Psoas muscle (tissue), 8 donors: ENCODE measurements at places on chromosomes 3 and 15. TPM values are rescaled to one million over a fixed set of nuclear protein-coding genes. Genes with fewer than 3 reads are reported as not detected.
A peak's percentile ranks its signal among the peaks of the same experiment; 100 is the strongest.

Gene RLBP1
- polyA plus RNA-seq = not detected

Gene SCN11A
- 0.03 TPM for polyA plus RNA-seq

GRCh38 chr3:108312656-108313055 is 16.3 kb downstream of the HHLA2 start:
- no peaks in the 10 kb centered on the region for H3K36me3 ChIP-seq
- no peaks in the 10 kb centered on the region for H3K4me1 ChIP-seq
- H3K27ac ChIP-seq = no peak overlapping the region
- no peak overlapping the region for H3K4me3 ChIP-seq
- H3K27me3 ChIP-seq = no peaks in the 10 kb centered on the region
- DNase-seq = no peak

- H3K4me1 ChIP-seq = no peaks in the 10 kb centered on the region
- peak; percentile 70 for DNase-seq
- no peak overlapping the region for H3K4me3 ChIP-seq
- H3K27me3 ChIP-seq = no peaks in the 10 kb centered on the region
Measured at GRCh38 chr3:14791343-14791945, 27.3 kb upstream of the FGD5 start.

DNA sequence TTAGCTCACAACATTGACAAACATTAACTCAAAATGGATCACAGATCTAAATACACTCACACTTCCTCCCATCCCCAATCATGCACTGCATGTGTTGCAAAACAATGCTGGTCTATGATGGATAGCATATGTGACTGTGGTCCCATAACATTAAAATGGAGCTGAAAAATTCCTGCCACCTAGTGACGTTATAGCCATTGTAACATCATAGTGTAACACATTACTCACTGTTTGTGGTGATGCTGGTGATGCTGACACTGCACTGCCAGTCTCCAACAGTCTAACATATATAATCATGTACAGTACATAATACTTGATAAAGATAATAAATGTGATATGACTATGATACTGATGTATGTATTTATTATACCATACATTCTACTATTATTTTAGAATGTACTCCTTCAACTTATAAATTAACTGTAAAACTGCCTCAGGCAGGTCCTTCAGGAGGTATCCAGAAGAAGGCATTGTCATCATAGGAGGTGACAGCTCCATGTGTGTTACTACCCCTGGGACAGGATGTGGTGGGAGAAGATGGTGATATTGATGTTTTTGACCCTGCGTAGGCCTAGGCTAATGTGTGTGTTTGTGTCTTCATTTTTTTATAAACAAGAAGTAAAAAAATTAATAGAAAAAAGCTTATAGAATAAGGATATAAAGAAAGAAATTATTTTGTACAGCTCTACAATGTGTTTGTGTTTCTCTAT is 41.3 kb downstream of the TXNRD3 start:
- no peak overlapping the region for H3K27ac ChIP-seq
- H3K4me3 ChIP-seq = no peak overlapping the region
- H3K36me3 ChIP-seq = peaks cover 4% of the 10 kb centered on the region
- no peaks in the 10 kb centered on the region for H3K4me1 ChIP-seq
- no peaks in the 10 kb centered on the region for H3K27me3 ChIP-seq

Gene ADAMTS7
- 0.59 TPM for polyA plus RNA-seq

DNA sequence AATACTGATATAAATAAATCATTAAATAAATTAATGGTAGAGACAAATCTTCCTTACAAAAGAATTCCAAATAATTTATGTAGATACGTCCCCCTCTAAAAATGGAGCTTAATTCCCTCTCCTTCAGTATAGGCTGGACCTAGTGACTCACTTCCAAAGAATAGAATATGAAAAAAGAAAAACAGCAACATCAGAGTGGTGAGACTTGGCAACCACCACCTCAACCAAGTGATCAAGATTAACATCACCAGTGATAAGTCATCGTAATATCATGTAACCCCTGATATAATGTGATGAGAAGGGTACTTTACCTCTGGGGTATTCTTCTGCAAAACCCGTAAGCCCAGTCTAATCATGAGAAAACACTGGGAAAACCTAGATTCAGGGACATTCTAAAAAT is 13.4 kb downstream of the GOLGB1 start:
- no peak for DNase-seq
- peaks cover 5% of the 10 kb centered on the region for H3K4me1 ChIP-seq
- H3K36me3 ChIP-seq = no peaks in the 10 kb centered on the region
- H3K4me3 ChIP-seq = no peak overlapping the region

- no peaks in the 10 kb centered on the region for H3K4me1 ChIP-seq
- no peak for DNase-seq
- no peaks in the 10 kb centered on the region for H3K27me3 ChIP-seq
Measured at GRCh38 chr3:39088889-39089288, 18.5 kb downstream of the GORASP1 start.

- DNase-seq = no peak
- no peaks in the 10 kb centered on the region for H3K27me3 ChIP-seq
- peak overlapping the region; percentile 58 for H3K27ac ChIP-seq
- H3K4me3 ChIP-seq = no peak overlapping the region
- H3K36me3 ChIP-seq = no peaks in the 10 kb centered on the region
Measured at GRCh38 chr15:86199467-86200145, 119.9 kb downstream of the AGBL1 start.

- DNase-seq = no peak
- no peak overlapping the region for H3K27ac ChIP-seq
- H3K4me1 ChIP-seq = no peaks in the 10 kb centered on the region
- H3K36me3 ChIP-seq = no peaks in the 10 kb centered on the region
- H3K4me3 ChIP-seq = no peak overlapping the region
Measured at GRCh38 chr3:159950156-159950898, 38.3 kb upstream of the IL12A start.

Gene MEIS2
- polyA plus RNA-seq = 1.1 TPM

Gene FBXL22
- 0.17 TPM for polyA plus RNA-seq

DNA sequence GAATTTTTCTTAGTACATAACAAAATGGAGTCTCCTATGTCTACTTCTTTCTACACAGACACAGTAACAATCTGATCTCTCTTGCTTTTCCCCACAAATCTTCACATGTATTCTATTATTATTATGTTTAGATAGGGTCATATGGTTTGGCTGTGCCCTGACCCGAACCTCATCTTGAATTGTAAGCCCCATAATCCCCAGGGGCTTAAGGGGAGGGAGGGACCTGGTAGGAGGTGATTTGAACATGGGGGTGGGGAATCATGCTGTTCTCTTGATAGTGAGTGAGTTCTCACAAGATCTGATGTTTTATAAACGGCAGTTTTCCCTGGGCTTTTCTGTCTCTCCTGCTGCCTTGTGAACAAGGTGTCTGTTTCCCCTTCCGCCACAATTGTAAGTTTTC is 86.7 kb upstream of the SELENOK start:
- DNase-seq = no peak
- H3K36me3 ChIP-seq = no peaks in the 10 kb centered on the region
- no peak overlapping the region for H3K27ac ChIP-seq

- H3K36me3 ChIP-seq = no peaks in the 10 kb centered on the region
- DNase-seq = no peak
- no peak overlapping the region for H3K27ac ChIP-seq
- H3K4me1 ChIP-seq = no peaks in the 10 kb centered on the region
- no peak overlapping the region for H3K4me3 ChIP-seq
- no peaks in the 10 kb centered on the region for H3K27me3 ChIP-seq
Measured at GRCh38 chr15:37076543-37076942, 23.8 kb downstream of the MEIS2 start.

Gene CA12
- polyA plus RNA-seq = 0.01 TPM

Gene TERC
- polyA plus RNA-seq = 0.23 TPM

DNA sequence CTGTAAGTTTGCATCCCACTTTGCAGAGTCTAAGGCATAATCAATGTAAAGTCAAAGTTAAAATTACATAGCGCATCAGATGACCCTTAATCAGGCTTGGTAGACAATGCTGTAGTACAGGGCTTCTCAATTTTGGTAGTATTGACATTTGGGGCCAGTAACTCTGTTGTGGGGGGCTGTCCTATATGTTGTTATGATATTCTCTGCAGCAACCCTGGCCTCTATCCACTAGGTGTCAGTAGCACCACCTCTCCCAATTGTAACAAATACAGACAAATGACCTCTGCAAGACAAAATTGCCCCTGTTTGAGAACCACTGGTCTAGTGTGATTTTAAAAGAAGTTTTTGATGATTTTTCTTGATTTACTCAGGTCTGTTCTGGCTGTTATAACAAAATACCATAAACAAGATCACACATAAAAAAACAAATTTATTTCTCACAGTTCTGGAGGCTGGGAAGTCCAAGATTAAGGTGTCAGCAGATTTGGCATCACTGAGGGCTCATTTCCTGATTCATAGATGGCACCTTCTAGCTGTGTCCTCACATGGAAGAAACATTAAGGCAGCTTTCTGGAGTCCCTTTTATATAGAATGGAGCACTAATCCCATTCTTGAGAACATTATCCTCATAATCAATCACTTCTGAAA is 37.6 kb upstream of the SLC9A9 start:
- H3K4me3 ChIP-seq = no peak overlapping the region
- H3K36me3 ChIP-seq = no peaks in the 10 kb centered on the region
- H3K4me1 ChIP-seq = no peaks in the 10 kb centered on the region
- no peak overlapping the region for H3K27ac ChIP-seq
- no peak for DNase-seq
- H3K27me3 ChIP-seq = no peaks in the 10 kb centered on the region

- DNase-seq = no peak
- H3K4me3 ChIP-seq = peak overlapping the region; percentile 71
- H3K27me3 ChIP-seq = no peaks in the 10 kb centered on the region
- H3K4me1 ChIP-seq = no peaks in the 10 kb centered on the region
- peak overlapping the region; percentile 69 for H3K27ac ChIP-seq
- no peaks in the 10 kb centered on the region for H3K36me3 ChIP-seq
Measured at GRCh38 chr3:86991482-86991815, 500 bp upstream of the VGLL3 start.

Gene COLQ
- 9.7 TPM for polyA plus RNA-seq

Gene DPPA2
- not detected for polyA plus RNA-seq

DNA sequence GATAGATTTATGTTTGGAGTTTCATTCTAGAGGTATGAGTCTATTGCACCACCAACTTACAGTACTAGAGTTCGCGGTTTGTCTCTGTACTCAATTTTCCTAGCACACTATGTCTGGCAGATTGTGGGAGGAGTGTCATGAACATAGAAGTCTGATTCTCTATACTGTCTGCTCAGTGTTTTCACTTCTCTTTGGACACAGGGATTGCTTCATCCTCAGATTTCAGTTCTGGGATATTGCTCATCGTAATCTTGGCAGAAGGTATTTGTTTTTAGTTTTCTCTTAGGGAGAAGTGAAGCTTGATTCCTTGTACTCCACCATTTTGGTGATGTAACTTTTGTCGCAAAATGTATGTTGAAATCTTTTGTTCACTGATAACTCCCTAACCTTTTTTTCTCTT is 27.8 kb upstream of the AZI2 start:
- H3K27me3 ChIP-seq = no peaks in the 10 kb centered on the region
- no peak for DNase-seq
- no peaks in the 10 kb centered on the region for H3K36me3 ChIP-seq
- no peak overlapping the region for H3K27ac ChIP-seq
- no peaks in the 10 kb centered on the region for H3K4me1 ChIP-seq

Gene SKIC8
- polyA plus RNA-seq = 39.7 TPM

Gene TMEM212
- not detected for polyA plus RNA-seq

DNA sequence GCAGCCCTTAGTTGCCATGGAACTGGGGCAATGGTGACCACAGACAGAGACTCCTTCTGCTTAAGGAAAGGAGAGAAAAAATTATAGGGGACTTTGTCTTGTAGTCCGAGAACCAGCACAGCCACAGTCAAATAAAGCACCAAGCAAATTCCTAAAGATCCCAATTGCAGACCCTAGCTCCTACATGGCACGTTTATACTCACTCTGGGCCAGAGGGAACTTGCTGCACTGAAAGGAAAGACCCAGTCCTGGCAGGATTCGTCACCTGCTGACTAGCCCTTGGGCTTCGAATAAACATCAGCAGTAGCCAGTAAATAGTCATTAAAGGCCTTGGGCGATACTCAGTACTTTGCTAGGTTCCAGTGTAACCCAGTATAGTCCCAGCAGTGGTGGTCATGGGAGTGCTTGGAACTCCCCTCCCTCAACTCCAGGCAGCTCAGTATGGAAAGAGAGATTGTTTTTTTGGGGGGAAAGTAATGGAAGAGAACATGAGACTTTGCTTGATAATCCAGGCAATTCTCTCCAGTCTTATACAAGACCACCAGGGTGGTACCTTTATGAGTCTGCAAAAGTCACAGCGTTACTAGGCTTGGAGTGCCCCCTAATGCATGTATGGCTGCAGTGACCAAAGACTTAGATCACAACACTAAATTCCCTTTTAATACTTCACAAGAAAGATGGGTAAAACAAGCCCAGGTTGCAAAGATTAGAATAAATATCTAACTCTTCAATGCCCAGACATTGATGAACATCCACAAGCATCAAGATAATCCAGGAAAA is 66.4 kb upstream of the AGTR1 start:
- H3K4me1 ChIP-seq = no peaks in the 10 kb centered on the region
- no peaks in the 10 kb centered on the region for H3K36me3 ChIP-seq
- H3K27ac ChIP-seq = no peak overlapping the region
- H3K27me3 ChIP-seq = no peaks in the 10 kb centered on the region

Gene MRPS25
- 72.9 TPM for polyA plus RNA-seq

GRCh38 chr15:65738649-65739048 is 53.4 kb downstream of the DENND4A start:
- H3K36me3 ChIP-seq = peaks cover 78% of the 10 kb centered on the region
- H3K27ac ChIP-seq = no peak overlapping the region
- no peaks in the 10 kb centered on the region for H3K4me1 ChIP-seq
- no peaks in the 10 kb centered on the region for H3K27me3 ChIP-seq
- DNase-seq = no peak
- no peak overlapping the region for H3K4me3 ChIP-seq
